ENCODE measurements at places on chromosomes 2 and 18.

DNA sequence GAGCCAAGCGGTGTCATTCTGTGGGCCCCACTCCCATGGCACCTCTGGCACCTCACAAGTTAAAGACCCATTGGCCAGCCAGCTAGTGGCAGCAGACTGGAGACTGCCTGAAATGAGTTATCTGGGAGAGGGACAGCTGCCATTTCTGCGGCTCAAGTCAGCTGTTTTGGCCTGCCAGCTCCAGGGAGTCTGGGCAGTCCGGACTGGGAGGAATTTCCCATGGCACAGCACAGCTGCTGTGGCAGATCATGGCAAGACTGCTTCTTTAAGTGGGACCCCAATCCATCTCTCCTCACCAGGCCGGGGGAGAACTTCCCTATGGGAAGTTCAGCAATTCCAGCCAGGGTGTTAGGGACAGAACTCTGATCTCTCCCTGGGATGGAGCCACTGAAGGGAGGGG lies 2187.6 kb upstream of the CELF4 start:
- DNase-seq: no peak

GRCh38 chr2:197071790-197072436 lies 145.4 kb upstream of the PGAP1 start:
- DNase-seq: no peak

- no peak for DNase-seq
Observed at GRCh38 chr18:70290482-70291294, 1.8 kb downstream of the SOCS6 start.

DNA sequence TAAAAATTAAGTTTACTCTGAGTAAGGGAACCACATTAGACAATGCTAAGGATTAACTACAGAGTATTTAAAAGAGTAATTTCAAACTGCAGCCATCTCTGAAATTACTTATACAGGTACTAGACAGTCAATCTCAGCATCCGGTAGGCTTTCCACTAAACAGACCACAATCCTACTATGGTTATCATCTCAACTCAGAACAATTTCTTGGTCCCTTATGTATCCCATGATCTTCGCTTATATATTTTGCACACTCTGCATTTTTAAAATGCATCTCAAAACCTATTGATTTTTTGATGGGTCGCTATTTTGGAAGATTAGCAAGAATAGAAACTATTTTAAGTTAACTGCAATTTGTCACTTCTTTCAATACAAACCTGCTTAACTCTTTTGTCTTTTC lies 1.4 kb downstream of the PPP4R1 start:
- no peak for DNase-seq

DNA sequence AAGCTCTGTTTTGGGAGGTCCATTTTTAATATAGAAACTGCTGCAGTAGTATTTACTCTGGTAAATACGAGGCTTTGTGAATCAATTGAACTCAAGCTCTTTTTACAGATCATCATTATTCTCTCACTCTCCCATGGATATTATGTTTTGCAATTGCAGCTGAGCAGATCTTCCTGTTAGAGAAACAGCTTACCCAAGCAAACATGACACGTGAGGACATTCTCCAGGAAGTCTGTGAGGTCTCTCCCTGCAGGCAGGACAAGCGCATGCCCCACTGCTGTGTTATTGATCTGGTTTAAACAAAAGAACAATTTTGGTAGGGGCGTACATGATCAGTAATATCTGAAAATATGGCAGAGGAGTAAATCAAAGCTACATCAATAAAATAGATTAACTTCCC lies 72.1 kb downstream of the COL6A3 start:
- no peak for DNase-seq

DNA sequence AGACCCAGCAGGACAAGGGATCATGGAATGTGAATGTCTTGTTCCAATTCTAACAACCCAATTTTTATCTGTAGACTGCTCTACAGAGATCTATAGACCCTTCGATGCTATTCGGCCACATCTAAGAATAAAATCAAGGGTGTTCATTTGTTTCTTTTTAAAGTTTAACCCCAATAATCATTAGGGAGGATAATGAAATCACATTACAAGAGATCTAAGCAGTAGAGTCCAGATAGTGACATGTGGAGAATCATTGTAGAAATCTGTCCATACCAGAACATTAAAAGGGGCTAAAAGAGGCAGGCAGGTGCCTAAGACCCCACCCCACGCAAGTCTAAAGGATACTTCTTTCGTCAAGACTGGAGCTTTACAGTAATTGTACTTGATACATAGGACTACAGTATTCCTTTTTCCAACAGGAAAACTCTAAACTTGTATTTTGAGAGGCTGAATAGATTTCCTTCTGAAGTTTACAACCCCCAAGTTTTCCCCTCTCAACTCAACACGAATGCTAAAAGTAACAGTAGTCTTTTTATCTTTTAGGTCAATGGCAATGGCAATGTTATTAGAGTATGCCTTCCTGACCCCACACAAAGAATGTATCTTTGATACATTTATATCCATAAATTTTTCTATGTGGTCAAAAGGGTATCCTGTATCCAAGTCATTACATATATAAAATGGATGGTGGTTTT lies 183.7 kb downstream of the TCF4 start:
- DNase-seq: no peak

- no peak for DNase-seq
Observed at GRCh38 chr2:186346216-186346615, 139.8 kb upstream of the ZC3H15 start.

DNA sequence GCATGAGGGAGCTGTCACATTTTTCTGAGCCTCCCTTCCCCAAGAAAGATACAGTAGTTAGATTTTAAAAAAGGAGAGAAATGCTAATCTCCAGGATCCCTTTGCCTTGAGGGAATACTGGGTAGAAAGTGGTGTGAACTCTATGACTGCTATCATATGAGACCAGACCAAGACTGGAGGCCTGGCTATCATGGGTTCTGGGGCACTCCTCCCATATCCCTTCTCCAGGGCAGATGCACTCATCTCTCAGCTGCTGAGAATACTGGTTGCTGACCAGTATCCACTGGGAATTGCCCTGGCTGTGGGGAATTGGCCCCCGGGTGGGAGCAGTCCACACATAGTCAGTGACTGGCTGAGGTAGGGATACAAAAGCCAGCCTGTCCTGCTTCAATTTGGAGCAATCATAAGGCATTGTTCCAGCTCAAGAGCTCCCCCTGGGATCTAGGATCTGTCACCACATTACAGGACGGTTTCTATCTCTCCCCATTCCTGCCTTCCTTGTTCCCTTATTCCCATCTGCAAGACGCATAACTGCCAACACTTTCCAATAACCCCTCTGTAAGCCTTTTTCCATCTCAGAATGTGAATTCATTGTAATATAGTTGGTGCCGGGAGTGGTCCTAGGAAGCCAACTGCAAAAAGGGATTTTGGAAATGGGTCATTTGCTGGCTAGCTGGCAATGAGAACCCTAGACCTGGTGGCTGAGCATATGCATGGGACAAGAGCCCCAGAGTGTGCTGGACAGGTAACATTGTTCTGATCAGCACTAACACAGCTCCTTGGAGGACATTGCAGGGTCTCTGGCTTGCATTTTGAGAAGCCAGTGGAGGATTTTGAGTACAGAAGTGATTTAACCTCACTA lies 35.4 kb upstream of the REEP1 start:
- peak; percentile 45 for DNase-seq

- DNase-seq: peak; percentile 39
Observed at GRCh38 chr2:39513641-39514094, 76.6 kb upstream of the MAP4K3 start.

DNA sequence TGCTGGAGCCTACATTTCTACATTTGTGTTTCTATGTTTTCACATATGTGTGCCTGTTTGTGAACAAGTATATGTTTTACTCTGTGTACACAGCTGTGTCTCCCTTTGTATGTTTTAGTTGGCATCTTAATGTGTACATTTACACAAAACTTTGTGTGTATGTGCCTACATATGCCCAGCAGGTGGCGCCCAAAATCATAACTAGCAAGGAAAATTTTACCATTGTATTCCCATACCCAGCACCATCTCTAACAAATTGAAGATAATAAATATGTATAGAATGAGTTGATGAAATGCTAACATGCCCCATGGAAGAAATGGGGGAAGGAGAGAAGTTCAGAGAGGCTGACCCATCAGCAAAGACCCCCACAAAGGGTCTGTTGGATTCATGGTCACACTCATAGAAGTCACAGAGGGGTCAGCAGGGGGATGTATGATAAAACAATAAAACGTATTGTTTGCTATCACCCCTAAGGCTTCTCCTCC lies 48.1 kb downstream of the PKDCC start:
- DNase-seq: no peak

GRCh38 chr2:98935111-98935770 lies 784 bp downstream of the CRACDL start:
- DNase-seq: no peak

- DNase-seq: no peak
Observed at GRCh38 chr2:32900246-32900973, 46.3 kb upstream of the LTBP1 start.

DNA sequence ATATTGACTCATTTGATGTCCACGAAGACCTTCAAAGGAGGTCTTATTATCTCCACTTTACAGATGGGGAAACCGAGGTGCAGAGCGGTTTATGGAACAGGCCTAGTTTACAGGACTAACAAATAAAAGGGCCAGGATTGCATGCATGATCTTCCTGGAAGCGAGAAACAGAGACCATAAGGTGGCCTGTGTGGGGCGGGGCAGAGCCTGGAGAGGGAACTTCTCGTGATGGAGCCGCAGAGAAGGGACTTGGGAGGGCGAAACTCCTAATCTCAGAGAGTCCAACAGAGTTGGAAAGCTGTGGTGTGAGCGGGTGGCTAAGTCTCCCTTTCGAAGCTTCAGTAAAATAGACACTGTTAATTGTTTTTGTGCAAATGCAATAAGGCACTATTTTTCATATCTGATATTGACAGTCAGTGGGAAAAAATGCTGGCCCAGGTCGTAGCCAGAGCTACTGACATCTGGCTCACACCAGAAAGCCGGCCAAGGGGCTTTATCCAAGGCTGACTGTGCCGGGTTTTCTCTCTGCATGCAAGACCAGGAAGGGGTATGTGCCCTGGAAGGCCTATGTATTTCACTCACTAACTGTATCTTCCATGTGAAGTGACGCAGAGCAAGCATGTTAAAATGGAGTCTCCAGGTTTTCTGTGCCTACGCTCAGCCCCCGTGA lies 4.5 kb downstream of the INPP5D start:
- DNase-seq: no peak

DNA sequence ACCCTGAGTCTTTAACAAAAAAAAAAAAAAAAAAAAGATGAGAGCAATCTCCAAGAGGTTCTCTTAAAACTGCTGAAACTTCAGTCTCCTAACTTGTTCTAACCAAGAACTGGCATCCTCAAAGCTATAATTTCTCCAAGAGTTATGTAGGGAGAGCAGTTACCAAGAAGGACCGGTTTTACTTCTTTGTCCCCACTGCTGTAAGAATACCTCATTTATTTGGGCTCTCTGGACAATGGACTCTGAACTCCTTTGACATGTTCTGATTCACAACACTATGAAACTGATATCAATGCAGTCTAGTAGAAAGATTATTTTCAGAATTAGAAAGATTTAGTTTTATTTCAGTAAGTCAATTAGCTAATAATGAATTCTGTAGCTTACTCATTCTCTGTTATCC lies 84.5 kb upstream of the DTNB start:
- no peak for DNase-seq

DNA sequence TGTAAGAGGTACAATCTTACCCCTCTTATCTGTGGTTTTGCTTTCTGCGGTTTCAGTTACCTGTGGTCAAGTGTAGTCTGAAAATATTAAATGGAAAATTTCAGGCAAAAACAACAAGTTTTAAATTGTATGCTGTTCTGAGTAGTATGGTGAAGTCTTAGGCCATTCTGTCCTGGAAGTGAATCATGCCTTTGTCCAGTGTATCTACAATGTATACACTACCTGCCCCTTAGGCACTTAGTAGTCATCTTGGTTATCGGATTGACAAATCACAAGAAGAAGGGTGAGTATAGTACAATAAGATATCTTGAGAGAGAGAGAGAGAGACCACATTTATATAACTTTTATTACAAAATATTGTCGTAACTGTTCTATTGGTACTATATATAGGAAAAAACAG lies 43.5 kb downstream of the RAB3GAP1 start:
- DNase-seq: no peak

- DNase-seq: no peak
Observed at GRCh38 chr2:211981451-211981850, 557.2 kb downstream of the ERBB4 start.

GRCh38 chr18:52963481-52963880 lies 623.5 kb downstream of the DCC start:
- DNase-seq: no peak

GRCh38 chr2:62858231-62858832 lies 152.8 kb downstream of the EHBP1 start:
- DNase-seq: no peak

DNA sequence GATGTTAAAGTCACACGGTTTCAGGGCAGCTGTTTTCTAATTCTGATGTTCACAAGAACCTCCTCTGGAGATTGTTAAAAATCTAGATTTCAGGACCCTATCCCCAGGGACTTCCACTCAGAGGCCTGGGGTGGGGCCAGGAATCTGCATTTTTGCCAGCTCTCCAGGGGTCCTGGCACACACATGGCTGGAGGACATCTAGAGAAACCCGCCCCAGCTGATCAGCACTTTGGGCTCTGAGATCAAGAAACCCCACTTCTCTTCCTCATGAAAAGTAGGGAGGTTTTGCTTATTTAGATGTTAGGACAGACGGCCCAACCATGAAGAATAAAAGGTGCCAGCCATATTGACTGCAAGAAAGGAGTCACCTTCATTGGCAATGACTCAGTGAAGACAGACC lies 148.8 kb downstream of the TNS1 start:
- no peak for DNase-seq

DNA sequence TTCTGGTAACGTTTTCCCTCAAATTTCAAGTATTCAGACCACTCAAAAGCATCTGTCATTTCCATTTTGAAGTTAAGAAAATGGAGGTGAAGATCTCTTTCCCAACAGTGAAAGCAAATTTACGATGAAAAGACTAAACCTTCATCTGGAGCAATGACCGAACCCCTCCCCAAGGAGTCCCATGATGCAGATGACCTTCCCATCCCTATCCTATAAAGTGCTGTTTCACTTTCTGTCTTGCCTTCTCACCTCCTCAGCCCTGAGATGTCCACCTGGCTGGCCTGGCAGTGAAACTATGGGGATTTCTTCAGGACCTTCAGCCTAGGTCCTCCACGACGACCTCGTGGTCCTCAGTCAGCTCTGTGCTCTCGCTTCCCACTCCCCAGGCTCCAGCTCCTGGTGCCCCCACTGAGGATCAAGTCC lies 925 bp upstream of the NPC1 start:
- DNase-seq: no peak

DNA sequence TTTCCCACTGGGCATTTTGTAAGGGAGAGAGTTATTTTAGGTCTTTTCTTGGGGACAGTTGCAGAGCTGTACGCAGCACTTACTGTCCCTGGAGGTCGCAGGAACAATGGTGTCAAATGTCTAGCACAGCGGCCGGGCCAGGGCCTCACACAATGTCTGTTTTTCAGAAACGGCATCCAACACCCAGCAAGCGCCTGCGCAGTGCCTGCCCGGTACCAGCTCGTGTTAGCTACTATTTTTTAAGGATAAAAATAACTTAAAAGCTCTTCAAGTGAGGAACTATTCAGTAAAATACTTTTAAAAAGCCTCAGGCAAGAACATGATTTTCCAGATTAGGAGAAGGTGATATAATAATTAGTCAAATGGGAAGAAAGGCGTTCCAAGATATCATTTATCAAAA lies 90.0 kb downstream of the MBP start:
- no peak for DNase-seq

Measured in iPS DF 6.9 (cell line).